Urinary bladder (tissue), 4 donors: ENCODE measurements at places on chromosomes 13 and 19. TPM values are rescaled to one million over a fixed set of nuclear protein-coding genes. Genes with fewer than 3 reads are reported as not detected.

DNA sequence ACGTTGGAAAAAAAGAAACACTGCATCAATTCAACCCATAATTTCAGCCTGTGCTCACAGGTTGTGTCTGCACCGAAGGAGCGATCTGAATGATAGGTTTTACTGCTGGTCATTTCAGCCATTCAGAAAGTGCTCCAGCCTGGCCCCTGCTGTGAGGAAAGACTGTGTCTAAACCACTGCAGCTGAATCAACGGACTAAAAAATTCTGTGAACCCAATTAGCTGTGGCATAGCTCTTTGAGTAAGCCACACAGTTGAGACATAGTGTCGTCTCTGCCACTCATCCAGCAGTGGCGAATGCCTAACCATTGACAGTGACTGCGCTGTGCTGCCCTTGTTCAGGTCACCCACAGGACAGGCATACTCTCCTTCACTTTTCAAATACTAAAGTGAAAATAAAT, 179.8 kb downstream of the COG6 start:
- DNase-seq, result no peak

- no peak for DNase-seq
These were observed 277.9 kb downstream of the TSHZ3 start for GRCh38 chr19:31071136-31071855.

DNA sequence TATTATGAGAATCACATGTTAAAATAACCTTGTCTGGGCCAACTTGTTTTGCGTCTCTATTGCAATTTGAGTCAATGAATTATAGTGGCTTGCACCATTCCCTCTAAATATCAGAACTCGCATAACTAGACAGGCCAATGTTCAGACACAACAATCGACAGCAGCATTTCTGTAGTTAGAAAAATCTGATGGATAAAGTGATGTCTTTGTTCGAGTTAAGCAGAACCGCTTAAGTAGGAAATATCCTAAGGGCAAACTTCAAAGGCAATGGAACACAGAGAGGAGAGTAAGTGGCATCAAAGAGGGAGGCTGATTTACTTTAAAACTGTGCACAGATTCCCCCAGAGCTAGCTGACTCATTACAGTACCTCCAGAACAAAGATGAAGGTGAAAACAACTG, 333.9 kb downstream of the NALCN start:
- DNase-seq, result no peak

DNA sequence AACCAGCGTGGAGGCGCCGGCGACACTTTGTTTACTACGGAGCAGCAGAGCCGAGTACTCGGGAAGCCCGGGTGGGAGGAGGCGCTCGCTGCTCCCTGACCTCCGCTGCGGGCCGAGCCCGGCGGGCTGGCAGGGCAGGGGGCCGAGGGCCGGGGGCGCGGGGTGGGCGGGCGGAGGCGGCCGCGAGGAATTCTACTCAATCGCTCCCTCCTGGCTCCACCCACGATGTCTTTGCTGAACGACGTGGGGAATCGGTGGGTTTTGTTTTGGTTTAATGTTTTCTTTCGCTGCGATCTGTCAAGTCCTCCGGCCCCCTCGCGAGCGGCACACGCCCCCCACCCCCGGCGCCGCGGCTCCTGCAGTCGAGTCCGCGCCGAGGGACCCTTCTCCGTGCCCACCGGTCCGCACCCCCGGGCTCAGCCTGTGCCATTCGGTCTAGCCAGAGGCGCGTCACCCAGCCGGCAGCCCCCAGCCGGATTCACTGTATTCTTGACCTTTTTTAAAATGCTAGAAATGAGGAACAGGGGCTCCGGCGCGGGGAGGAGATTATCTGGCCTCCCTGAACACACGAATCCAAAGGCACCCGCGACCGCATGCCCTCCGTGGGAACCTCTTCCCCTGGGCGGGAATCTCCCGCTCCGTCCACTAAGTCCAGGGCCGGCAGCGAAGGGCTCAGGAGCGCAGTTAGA, 636 bp upstream of the FOXO1 start:
- no peak for DNase-seq

DNA sequence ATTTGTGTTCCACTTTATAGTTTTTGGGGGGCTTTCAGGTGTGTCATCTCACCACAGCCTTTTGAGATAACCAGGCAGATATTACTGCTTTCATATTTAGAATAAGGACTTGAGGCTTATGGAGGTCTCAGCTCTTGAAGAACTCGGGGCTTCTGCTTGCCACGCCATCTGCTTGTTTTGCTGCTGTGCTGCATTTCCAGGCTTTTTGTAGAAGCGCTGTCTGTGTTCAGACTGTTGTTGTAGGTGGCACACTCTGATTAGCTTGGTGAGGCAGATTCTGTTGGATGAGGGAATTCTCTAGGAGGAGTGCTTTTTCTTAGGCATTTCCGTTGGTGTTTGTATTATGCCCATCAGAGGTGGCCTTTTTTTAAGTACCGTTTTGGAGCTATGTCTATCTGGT, 57.2 kb downstream of the WASF3 start:
- DNase-seq, result no peak

DNA sequence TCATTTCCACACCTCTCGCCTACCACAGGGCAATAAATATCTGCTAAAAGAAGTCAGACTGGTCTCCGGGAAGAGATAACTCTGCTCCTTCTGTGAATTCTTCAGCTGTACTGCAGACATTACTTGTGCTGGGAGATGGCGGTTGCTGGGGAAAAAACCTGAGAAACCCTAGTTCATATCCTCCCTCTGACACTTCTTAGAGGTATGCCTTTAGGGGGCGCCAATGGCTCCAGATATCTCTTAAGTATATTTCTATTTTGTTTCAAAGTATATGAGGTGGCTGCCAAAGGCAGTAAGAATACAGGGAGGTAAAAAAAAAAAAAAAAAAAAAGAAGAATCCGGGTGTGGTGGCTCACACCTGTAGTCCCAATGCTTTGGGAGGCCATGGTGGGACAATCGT, 175.2 kb downstream of the PAN3 start:
- no peak for DNase-seq

- no peak for DNase-seq
These were observed 4.5 kb upstream of the ARHGAP45 start for GRCh38 chr19:1062387-1063029.

The PDCD5 gene
- total RNA-seq, result 44.8 TPM

The ZNF132 gene
- total RNA-seq, result 11.9 TPM

The SIGLEC8 gene
- total RNA-seq, result 0.90 TPM

DNA sequence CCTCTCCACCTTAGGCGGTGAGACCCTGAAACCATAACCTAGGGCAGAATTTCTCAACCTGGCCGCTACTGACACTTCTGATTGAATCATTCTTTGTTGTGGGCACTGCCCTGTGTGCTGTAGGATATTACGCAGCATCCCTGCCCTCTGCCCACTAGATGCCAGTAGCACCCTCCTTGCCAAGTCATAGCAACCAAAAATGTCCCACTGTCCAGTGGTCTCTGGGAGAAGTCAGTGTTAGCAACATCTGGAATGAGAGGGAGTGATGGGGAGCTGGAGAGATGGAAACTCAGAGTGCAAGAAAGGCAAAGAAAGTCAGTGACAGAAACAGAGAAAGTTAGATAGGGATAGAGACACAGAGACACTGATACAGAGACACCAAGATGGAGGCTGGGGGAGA, 13.6 kb downstream of the KLK4 start:
- no peak for DNase-seq

GRCh38 chr19:42540071-42540553, 11.8 kb upstream of the CEACAM1 start:
- no peak for DNase-seq

The CERS1 gene
- 7.2 TPM for total RNA-seq

GRCh38 chr13:52067237-52067636, 42.7 kb downstream of the UTP14C start:
- no peak for DNase-seq

DNA sequence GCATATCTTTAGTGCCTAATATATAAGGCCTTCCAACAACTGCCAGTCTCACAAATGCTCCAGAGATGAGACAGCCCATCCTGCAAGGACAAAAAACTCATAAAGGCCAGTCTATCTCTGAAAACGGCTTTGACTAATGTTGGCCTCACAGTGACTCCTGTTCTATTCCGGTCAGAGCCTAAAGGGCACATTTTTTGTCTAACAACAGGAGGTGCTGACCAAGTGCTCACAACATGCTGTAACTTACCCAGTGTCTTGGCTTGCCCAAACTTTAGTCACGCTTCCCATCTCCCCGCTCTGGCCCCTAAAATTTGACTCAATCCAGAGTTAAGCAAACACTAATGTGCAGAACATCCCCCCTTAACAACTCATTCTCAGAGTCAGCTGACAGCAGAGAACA, 1411.2 kb upstream of the MIR17HG start:
- DNase-seq, result no peak

DNA sequence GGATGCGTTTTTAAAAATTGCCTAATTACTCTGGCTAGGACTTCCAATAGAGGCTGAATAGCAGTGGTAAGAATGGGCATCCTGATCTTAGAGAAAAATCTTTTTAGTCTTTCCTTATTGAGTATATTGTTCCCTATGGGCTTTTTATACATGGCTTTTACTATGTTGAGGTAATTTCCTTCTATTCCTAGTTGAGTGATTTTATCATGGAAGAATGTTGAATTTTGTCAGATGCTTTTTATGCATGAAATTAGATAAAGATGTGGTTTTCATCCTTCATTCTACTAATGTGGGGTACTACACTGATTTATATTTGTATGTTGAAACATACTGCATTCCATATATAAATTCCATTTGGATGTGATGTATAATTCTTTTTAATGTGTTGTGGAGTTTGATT, 2673.8 kb downstream of the PCDH9 start:
- no peak for DNase-seq

The ACER1 gene
- total RNA-seq, result not detected

- no peak for DNase-seq
These were observed 132.1 kb upstream of the MCF2L start for GRCh38 chr13:112836940-112837339.

The SULT2A1 gene
- 0.90 TPM for total RNA-seq

DNA sequence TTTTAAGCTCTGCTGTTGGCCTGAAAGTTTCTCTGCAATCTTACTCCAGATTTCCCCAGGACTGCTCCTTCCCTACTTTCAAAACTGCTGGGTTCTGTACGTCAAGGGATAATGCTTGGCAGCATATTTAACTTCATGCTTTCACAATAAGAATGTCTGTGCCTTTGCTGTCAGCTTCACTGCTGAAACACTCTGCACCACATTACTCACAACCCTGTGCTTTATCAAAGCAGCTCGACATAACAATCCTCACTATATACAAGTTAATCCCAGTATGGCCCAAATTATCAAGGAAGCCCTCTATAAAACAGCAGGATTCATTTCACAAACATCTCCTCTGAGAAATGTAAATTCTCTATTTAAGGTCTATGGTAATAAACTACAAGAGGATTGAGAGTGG, 17.5 kb downstream of the LATS2 start:
- no peak for DNase-seq

The ZNF724 gene
- total RNA-seq, result 12.1 TPM

GRCh38 chr13:106867249-106867648, 299.3 kb upstream of the ARGLU1 start:
- DNase-seq, result no peak

DNA sequence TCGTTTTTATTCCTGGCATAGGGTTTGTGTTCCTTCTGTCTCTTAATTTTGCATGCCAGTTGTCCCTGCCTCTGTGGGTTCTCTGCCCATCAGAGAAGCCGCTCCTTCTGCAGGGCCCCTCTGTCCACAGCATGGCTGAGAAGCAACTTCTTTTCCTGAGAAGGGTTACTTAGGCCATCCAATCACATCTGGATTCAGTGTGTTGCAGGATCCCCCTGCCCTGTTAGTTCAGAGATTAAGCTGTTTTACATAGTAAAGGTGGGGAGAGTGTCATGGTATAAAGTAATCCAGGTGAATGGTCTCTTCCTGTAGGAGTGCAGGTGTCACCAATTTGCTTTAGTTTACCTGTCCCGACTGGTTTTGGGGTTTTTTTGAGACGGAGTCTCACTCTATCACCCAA, 22.9 kb upstream of the GARRE1 start:
- no peak for DNase-seq

DNA sequence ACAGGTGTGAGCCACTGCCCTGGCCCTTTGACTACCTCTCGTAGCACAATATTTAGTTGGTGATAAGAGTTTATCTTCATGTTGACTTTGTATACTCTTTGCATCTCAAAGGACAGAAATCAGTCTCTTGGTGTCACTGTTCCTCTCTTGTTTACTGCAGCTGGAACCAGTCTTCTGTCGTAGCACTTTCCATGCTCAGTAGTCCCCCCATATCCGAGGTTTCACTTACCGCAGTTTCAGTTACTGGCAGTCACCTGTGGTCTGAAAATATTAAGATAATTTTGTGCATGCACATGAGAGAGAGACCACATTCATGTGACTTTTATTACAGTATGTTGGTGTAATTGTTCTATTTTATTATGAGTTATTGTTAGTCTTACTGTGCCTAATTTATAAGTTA, 49.1 kb downstream of the WASF3 start:
- no peak for DNase-seq

The PTPRH gene
- 3.6 TPM for total RNA-seq

GRCh38 chr13:110539894-110540293, 21.6 kb downstream of the RAB20 start:
- no peak for DNase-seq

The HMGB1 gene
- total RNA-seq, result 415 TPM
